Left colon (tissue), 2 donors: ENCODE measurements at places on chromosomes 16 and 17. TPM values are rescaled to one million over a fixed set of nuclear protein-coding genes. Genes with fewer than 3 reads are reported as not detected.

The HAGH gene
- total RNA-seq = 64.5 TPM

GRCh38 chr17:13576661-13577526 lies 24.8 kb downstream of the HS3ST3A1 start:
- DNase-seq = no peak

The PDILT gene
- total RNA-seq = not detected

The MYH11 gene
- total RNA-seq = 39.1 TPM

DNA sequence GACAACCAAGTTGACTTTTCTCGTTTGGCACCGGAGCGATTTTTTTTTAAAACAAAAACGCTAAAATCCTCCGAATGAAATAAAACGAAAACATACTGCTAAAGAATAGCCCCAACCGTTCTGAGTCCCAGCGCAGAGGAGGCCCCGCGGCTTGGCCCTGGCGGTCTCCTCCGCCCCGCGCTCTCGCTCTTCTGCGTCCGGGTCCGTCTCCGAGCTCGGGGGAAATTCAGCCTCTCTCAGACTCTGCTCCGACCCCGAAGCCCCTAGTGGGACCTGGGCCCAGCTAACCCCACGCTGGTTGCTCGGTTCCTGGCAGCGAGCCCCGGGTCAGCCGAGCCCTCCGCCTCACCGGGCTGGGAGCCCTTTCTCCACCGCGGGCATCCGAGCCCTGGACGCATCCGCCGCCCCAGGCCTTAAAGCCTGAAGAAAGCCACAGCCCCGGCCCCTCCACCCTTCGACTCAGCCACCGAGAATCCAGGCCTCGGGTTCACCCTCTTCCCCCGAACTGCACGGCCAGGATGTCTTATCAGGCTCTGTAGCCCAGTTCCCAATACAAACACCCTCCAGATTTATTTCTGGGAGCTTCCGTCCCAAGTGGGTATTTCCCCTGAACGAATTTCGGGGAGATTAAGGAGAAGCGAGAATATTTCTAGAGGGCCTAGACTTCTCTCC lies 1.2 kb downstream of the TBX2 start:
- no peak for DNase-seq

The LGALS9B gene
- 46.2 TPM for total RNA-seq

GRCh38 chr16:57324749-57325148 lies 33.8 kb upstream of the CCL22 start:
- no peak for DNase-seq

- DNase-seq = peak; percentile 11
Observed at GRCh38 chr16:80084614-80085013, 456.2 kb upstream of the DYNLRB2 start.

- DNase-seq = no peak
Observed at GRCh38 chr17:64384253-64385186, 6.1 kb downstream of the PECAM1 start.
